Activated T-cell treated with anti-CD3 and anti-CD28 coated beads for 1 hour (primary cell): ENCODE measurements at places on chromosomes 5 and 9.

GRCh38 chr5:146632620-146633322 lies 116.8 kb upstream of the GPR151 start:
- no peak for DNase-seq

GRCh38 chr9:11149065-11149464 lies 536.3 kb upstream of the PTPRD start:
- no peak for DNase-seq

DNA sequence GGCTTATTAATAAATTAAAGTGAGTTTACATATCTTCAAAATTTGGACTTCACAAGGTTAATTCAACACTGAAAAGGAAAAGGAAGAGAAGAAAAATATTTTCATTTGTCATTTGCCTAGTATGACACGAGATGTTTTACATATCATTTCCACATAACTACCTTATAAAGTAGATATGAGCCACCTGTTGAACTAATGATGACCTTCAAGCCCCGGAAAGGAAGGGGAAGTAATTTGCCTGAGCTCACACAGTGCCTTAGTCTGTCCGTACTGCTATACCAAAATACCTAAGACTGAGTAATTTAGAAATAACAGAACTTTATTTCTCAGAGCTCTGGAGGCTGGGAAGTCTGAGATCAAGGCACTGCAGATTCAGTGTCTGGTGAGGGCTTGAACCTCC lies 17.9 kb downstream of the CMYA5 start:
- DNase-seq: no peak

DNA sequence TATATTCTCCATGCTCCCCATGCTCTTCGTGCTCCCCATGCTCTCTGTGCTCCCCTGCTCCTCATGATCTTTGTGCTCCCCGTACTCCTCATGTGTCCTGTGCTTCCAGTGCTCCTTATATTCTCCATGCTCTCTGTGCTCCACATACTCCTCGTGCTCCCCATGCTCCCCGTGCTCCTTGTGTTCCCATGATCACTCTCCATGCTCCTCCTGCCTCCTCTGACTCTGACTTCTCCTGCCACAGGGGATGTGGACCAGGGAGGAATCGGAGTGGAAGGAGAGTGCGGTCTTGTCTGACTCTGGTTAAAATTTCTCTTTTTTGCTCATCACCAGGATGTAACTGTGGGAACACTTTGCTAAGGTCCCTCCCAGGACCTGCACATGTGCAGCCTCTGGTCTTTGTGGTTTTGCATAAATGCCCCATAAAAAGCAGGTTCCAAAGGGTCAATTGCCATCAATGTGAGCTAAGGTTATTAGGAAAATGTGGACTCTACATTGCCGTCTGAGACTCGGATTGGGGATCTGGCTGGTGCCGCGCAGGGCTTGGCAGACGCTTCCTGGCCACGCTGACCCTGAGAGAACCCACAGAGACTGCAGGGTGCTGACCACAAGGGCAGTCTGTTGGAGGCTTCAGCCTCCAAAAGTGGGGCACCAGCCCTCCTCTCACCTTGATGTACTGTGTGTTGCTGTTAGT lies 52.5 kb downstream of the TRIP13 start:
- no peak for DNase-seq

DNA sequence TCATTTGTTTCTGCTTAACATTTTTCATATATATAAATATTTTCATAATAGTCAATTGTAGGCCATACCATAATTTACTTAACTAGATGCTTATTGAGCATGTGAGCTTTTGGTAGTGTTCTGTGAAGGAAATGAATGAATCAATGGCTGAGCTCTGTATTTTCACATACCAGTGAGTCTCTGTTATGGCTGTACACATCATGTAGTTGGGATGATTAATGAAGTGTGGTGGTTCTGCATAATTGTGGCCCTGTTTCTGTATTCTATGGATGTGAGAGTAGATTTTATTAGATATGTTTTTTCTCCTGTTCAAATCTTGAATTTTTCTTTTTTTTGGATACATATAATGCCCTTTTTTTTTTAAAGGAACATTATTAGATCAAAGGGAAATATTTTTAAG lies 56.2 kb downstream of the CTNNA1 start:
- no peak for DNase-seq

DNA sequence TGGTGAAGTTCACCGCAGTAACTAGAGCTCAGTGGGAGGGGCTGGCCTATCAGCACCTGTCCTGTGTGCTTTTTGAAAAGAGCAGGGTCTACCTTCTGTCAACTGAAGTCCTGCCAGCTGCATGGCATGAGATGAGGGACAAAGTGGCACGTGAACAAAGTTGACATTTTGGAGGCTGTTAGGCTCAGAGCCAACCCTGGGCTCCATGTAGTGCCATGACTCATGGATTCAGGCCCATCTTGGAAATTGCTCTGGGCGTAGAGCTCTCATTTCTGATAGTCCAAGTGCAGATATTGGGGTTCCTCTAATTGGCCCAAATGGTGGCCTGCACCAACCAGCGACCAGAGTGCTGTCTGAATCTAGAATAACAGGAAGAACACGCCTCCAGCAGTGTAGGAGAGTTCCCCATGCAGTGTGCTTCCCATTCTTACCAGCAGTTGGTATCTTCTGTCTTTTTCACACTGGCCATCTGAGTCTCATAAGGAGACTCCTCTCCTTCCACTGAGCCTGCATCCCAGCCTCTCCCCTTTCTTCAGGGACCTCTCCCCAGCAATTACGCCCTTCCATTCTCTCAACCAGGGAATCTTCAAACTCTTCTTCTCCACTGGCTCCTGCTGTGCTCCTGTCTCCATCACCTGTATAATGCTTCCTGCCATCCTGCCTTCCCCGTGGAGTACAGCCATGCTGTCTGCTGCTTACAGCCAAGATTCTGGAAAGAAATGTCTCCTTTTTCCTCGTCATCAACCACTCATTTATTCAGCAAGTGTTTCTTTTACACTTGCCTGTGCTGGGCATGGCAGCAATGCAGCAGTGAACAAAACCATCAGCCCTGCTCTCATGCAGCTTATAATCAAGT lies 30.4 kb downstream of the IRF1 start:
- no peak for DNase-seq

- no peak for DNase-seq
Observed at GRCh38 chr5:179374506-179375235, 29.4 kb upstream of the ADAMTS2 start.

DNA sequence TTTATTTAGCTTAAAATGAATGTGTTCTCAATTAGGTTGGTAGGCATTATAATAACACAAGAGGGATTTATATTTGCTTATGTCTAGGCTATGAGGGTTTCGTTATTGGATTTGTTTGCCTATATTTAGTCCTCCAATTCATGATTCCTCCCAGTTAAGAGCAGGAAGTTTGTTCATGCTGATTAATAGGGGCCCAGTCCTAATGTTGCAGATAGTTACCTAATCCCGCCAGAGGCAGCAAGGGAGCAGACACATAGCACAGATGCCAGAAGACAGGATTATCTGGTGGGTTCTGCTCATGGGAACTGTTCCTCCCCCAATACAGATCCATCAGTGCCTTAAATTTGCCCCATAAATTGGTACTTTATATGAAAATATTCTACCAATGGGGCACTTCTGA lies 100.8 kb upstream of the TLE4 start:
- DNase-seq: no peak

- no peak for DNase-seq
Observed at GRCh38 chr5:57692582-57693487, 210.2 kb upstream of the ACTBL2 start.

DNA sequence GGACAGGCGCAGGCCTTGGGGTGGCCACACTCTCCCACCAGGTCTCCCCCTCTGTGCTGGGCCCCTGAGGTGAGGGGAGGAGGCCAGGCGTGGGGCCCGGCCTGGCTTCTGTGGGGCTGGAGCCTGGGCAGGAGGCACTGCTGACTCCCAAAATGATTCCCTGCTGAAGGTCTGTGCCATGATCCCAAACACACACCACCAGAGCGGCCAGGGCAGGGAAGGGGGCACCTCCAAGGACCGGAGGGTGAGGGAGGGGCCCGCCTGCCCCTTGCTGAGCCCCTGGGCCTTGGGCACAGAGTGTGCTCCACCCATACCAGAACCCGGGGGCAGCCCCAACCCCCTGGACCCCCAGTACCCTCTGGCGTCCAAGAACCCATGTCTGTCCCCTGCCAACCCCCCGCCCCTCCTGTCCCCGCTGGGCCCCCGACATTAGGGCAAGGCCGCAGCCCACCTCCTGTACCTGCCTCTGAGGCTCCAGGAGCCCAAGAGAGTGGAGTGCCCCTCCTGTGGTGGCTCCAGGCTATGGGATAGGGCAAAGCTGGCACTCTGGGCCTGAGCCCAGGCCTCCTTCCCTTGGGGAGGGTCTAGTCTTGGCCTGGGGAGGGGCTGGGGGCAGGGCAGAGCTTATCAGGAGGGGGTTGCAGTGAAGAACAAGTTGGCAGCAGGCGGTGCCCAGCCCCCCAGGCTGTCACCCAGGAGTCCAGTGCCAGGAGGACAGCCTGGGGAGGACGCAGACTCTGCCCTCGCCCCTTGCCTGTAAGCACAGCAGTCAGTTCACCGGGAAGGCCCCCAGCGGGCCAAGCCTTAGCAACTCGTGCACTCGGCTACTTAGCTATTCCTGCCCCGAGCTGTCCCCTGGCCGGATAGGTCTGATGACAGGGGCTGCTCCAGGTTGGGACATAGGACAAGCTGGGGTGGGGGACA lies 2.6 kb upstream of the EGFL7 start:
- DNase-seq: no peak
